ENCODE measurements at places on chromosomes 2 and 18.

GRCh38 chr2:217956586-217957457, 46.0 kb downstream of the TNS1 start:
- no peak for DNase-seq

GRCh38 chr2:70090706-70091334, 3.5 kb downstream of the PCBP1 start:
- DNase-seq: no peak

DNA sequence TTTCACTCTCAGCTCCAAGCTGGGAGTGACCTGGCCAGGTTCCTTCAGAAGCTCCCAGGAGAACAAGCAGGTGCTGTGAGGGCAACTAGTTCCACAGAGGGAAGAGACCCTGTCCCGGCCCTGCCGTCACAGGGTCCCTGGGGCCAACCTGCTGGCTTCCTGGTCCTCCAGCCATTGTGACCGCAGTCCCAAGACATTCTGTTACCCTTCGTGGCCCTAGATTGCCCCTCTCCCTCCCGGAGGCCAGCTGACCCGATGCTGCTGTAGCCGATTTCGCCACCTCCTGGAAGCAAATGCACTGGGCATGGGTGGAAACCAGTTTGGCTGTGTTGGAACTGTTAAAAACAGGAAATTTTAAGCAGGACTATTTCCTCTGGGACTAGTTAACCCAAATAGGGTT, 55.4 kb downstream of the EPAS1 start:
- no peak for DNase-seq

DNA sequence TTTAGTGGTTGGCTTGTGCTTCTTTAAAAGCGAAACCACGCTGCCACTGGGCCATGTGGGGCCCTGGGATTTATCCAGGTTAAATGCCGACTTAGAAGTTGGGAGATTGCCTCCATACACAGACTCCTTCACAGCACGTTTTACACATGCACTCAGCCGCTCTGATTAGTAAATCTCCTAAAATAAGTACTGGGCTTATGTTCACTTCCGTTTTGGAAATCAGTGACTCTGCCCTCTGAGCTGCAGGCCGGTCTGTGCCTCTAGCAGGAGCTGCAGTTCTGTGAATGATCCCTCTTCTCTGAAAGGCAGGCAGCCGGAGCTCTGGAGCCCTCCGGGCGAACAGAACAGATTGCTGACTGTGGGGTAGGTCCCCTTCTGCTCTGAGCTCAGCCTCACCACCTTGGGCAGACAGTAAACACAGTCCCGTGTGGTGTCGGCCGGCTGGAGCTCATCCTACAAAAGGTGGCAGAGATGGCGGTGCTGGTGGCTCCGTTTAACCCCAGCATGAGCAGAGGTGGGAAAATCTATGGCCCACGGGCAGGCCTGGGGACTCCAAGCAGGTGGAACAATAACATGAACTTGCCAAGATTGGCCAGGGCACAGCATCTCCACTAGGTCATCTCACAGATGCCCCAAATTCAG, 9.8 kb upstream of the RAB17 start:
- DNase-seq: no peak

- DNase-seq: no peak
These were observed 44.9 kb upstream of the YWHAQ start for GRCh38 chr2:9675415-9676351.

DNA sequence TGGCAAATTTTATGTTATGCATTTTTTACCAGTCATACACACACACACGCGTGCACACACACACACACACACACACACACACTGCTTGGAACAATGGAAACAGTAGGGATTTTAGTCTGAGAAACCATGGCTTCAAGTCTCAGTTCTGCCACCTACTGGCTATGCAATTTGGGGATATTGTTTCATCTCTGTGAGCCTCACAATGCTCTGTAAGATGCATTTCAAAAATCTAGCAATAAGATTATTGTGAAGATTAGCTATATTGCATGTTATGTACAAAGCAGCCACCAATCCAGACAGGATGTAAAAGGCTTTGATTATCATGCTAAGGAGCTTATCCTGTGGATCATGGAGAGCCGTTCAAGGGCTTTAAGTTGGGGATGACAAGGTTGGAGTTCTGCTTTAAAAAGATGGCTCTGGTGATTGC, 401.4 kb downstream of the NBAS start:
- DNase-seq: peak; percentile 26

DNA sequence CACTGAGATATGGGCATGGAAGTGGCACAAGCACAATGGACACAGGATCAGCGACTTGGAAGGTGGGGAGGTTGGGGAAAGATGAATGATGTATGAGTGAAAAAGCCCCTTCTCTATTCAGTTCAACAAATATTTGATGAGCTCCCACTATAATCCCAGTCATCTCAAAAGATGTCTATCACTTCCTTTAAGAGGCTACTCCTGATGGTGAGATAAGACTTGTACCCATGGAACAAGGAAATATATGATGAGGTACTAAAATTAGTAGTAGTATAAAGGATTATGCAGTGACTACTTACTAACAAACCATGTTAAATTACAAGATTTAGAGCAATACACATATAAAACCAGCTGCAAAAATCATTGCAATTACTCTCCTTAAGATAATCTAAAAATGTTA, 107.8 kb upstream of the COL5A2 start:
- no peak for DNase-seq

DNA sequence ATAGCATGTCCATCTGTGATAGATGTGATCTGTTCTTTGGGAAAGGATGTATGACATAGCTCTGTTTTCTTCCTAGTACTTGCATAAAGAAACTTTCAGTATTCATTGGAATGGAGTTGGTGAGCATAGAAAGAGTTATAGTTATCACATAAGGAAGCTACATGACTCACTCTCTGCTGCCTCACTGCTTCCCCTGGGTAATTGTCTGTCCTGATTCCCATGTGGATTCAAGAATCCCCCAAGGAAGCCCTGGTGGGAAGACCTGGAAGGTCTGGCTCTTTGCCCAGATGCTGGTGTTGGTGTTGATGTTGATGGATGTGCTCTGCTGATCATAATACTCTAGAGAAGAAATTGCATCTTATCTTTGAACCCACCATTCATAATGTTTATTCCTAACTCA, 60.6 kb downstream of the PTPN4 start:
- DNase-seq: no peak

DNA sequence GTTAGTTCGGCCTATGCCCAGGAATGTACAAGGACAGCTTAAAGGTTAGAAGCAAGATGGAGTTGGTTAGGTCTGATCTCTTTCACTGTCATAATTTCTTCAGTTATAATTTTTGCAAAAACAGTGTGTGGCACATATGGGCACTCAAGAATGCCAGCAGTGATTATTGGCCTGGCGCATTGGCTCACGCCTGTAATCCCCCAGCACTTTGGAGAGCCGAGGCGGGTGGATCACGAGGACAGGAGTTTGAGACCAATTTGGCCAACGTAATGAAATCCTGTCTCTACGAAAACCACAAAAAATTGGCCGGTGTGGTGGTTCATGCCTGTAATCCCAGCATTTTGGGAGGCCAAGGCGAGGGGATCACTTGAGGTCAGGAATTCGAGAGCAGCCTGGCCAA, 75.7 kb upstream of the MSH2 start:
- DNase-seq: no peak

GRCh38 chr18:36179562-36180355, 7.5 kb upstream of the MOCOS start:
- no peak for DNase-seq

- DNase-seq: no peak
These were observed 151.4 kb downstream of the TMEFF2 start for GRCh38 chr2:192043216-192043870.

DNA sequence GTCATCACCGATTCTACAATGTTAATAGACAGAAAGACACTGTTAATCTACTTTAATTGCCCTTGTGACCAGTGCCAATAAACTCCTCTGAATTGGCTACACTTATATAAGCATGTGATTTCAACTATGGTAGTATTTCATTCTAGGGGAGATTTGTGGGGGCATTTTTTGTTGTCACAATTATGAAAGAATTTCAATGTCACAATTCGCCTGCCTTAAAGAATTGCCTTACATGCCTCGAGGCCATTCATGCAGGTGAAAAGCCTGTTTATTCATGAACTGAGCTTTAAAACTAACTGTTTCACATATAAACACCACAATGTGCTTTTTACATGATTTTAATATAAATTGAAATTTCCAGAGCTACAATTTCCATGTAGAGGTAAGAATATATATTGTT, 162.8 kb downstream of the GCA start:
- no peak for DNase-seq

GRCh38 chr18:48818329-48819254, 132.2 kb downstream of the SMAD7 start:
- DNase-seq: no peak

- no peak for DNase-seq
These were observed 9.8 kb upstream of the ZNF512 start for GRCh38 chr2:27572998-27573429.

- no peak for DNase-seq
These were observed 212.1 kb downstream of the LDLRAD4 start for GRCh38 chr18:13430663-13431062.

- peak; percentile 67 for DNase-seq
These were observed 7.7 kb upstream of the SP140L start for GRCh38 chr2:230319211-230319862.

DNA sequence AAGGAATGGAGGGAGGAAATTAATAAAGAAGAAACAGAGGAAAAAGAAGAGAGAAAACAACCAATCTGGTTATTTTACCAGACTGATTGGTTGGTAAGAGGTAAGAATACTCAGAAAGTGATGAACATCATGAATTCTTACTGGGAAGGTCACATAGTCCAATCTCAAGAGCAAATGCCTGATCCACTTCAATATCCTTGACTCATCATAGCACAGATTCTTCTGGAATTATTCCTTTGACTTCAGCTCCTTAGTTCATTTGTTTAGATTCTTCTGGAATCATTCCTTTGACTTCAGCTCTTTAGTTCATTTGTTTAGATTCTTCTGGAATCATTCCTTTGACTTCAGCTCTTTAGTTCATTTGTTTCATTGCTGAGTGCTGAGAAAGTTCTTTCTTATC, 2030.6 kb upstream of the CELF4 start:
- DNase-seq: no peak

DNA sequence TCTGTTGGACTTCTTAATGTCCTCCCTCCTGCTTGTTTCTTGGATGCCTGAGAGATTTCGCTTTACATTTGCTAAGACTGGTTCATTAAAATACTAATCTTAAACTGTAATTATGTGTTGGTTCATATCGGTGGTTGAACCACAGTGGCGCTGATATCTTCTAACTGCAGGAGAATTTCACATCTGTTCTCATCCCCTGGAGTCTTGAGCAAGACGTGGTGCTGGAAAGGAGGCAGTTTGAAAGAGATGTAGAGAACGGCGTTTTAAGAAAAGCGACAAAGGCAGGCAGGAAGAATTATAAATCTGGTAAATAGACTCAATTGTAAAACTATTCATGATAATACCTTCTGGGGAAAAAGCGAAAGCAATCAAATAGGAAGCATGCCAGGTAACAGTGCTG, 79.5 kb downstream of the NXPH2 start:
- no peak for DNase-seq

DNA sequence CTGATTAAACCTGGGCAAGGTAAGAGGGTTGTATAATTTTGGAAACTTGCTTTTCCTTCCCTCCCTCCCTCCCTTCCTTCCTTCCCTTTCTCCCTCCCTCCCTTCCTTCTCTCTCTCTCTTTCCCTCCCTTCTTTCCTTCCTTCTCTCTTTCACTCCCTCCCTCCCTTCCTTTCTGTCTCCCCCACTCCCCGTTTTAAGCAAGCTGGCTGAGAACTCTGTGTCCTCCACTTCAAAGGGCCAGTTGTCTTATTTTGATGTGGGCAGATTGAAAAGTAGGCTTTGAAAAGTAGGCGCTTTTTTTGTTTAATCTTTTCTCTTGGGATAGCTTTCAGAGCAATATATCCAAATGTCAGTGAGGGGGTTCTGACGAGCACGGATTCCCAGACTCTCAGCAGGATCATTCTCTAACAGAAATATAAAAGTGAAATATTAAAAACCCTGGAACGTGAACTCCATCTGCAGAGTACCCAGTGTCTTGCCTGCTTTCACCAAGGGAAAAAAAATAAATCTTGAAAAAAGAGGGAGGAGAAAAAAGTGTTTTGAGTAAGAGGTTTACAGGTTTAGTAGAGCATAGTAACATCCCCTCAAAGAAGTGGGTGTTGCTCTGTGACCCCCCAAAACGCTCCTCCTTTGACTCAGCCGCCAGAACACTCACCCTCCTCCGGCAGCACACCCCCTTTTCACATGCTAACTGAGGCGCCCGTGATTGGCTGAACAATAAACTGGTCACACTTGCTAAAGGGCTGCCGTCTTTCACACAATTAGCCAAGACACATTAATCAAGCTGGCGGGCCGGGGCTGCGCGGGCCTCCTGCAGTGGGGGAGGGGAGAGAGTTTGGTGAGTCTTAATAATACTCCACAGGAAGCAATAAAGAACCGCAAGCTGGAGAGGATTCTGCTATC, 52.2 kb downstream of the CDK15 start:
- DNase-seq: no peak

- peak; percentile 38 for DNase-seq
These were observed 1.1 kb upstream of the RNU4ATAC start for GRCh38 chr2:121529439-121530211.

DNA sequence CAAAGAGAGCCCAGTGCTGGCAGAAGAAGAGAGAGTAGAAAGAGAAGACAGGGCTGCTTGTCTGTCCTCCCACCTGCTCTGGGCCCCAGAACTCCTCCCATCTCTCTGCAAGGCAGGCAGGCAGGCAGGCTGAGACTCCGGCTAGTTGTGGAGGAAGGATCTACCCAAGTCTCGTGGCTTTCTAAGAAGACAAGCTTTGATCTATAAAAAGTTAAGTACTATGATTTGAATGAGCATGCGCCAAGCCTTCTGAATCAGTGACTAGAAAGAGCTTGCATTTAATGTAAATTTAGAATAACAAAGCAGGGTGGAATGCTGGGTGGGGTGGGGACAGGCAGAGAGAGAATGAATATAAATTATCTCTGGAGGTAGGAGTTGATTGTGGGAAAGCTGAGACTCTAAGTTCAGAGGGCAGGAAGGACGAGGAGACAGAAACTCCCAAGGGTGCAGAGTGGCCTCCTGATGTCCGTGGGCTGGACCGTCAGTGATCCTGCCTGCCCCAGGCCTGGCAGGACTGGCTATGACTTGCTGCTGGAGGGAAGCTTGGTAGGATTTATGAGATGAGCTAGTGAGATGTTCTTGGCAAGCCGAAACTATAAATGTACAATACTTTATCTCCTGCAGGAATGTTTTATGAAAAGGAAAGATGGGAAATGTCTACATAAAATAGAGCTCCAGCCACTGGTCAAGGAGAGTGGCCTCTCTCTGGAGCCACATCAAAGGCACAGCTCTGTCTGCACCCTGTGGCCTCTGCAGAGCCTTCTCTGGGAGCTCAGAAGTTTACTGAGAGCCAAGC, 447.5 kb downstream of the TNS1 start:
- no peak for DNase-seq

All from GM20000 (cell line).